ENCODE measurements at places on chromosomes 6 and 20.
A peak's percentile ranks its signal among the peaks of the same experiment; 100 is the strongest.

- DNase-seq: no peak
Observed at GRCh38 chr6:41767112-41767833, 12.4 kb downstream of the FRS3 start.

GRCh38 chr6:148322704-148323103 lies 19.9 kb upstream of the SASH1 start:
- no peak for DNase-seq

DNA sequence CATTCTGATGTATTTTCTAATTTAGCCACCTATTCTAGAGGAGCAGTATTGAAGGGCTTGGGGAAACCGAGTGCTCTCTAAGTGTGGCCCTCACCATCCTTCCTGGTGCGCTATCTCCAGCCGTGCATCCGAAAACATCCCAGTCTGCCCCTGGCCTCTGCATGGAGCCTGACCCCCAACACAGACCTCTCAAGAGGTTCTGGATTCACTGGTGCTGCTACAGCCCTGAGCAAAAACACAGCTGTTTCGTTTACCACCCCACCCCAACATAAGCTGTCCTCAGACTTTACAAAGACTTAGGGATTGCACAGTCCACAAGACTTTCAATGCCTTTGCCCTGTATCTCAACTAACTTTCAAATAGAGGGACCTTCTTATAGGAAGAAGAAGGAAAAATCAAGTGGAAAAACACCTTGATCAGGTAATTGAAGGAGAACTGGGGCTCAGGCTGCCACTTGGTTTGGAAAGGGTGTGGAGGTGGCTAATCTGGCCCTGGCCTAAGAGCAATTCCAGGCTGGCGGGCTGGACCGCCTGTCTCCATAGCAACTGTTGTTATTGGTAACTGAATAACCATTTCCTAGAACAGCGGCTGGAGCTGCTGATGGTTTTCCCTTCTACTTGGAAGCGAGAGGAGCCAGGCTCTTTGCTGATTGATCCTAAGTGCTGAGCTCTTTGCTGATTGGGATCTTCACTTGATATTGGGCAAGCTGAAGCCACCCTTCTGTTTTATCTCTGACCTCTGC lies 90.2 kb upstream of the TOX2 start:
- DNase-seq: no peak

GRCh38 chr6:53045891-53046673 lies 19.1 kb upstream of the FBXO9 start:
- no peak for DNase-seq

GRCh38 chr6:142913511-142914047 lies 31.4 kb downstream of the HIVEP2 start:
- DNase-seq: peak; percentile 65

DNA sequence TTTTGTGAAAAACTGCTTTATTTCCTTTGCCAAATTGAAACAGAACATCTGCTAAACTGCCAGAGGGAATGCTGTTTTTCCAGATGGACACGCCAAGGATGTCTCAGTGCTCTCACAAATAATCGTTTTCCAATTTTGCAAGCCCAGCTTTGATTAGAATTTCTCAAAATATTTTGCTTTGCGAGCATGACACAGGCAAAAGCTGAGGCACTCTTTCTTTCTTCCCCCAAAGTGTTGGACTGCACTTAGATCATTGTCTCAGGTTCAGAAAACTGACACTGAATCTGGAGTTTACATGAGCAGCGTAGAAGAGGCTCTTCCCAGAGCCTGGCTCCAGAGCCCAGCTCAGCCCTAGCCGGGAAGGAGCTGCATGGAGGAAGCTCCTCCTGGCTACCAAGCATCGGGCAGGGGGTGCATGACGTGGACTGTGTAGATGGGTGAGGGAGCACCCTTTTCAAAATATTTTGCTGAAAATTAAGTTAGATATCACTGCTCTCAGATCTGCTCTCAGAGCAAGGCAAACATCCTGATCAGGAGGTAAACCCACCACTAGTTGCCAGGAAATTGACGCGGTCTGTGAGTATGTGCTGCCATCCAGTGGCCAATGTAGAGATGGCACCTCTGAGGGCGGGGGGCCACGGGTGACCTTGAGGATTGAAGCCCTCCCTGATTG lies 107.5 kb downstream of the SLC22A3 start:
- DNase-seq: peak; percentile 68

- no peak for DNase-seq
Observed at GRCh38 chr6:89051676-89052075, 28.9 kb upstream of the PNRC1 start.

DNA sequence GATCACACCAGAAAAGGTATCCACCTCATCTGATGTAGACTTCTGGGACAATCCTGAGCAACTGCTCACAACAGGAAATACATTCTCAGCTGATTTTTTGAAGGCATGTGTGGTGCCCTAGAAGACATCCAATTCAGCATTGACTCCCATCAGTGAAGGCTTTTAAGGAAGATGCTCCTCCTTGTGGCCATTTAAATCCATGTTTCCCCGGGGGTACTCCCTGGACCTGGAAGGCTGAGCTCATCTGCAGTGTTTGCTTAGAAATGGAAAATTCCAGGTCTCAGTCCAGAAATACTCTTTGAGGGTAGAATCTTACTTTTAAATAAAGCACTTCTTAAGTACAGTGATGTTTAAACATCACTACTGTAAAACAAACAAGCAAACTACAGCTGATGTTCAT lies 195.5 kb upstream of the PDE10A start:
- DNase-seq: no peak

- DNase-seq: no peak
Observed at GRCh38 chr20:34703061-34703423, 1.1 kb upstream of the TP53INP2 start.

- DNase-seq: no peak
Observed at GRCh38 chr6:1390946-1391799, 1.8 kb downstream of the FOXF2 start.

GRCh38 chr20:37914672-37915433 lies 11.9 kb downstream of the VSTM2L start:
- no peak for DNase-seq

- no peak for DNase-seq
Observed at GRCh38 chr6:137696765-137697164, 170.3 kb upstream of the TNFAIP3 start.

DNA sequence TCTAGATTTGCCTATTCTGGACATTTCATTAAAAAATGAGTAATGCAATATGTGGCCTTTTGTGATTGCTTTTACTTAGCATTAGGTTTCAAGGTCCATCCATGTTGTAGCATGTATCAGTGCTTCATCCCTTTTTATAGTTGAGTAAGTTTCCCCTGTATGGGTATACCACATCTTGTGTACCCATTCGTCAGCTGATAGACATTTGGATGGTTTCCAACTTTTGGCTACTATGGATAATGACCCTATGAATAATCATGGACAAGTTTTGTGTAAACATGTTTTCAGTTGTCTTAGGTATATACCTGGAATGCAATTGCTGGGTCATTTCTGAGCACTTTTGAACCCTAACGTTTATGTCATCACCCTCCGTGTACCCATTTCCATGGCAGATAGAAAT lies 15.4 kb downstream of the METTL24 start:
- DNase-seq: no peak

- no peak for DNase-seq
Observed at GRCh38 chr6:88086792-88087191, 39.2 kb downstream of the SPACA1 start.

GRCh38 chr6:116682334-116682712 lies 1.3 kb downstream of the KPNA5 start:
- DNase-seq: peak; percentile 39

GRCh38 chr6:152341596-152341995 lies 295.6 kb downstream of the SYNE1 start:
- DNase-seq: no peak

GRCh38 chr6:87277123-87277522 lies 45.3 kb upstream of the SMIM8 start:
- DNase-seq: no peak

GRCh38 chr20:32125506-32125905 lies 16.0 kb downstream of the TM9SF4 start:
- no peak for DNase-seq

DNA sequence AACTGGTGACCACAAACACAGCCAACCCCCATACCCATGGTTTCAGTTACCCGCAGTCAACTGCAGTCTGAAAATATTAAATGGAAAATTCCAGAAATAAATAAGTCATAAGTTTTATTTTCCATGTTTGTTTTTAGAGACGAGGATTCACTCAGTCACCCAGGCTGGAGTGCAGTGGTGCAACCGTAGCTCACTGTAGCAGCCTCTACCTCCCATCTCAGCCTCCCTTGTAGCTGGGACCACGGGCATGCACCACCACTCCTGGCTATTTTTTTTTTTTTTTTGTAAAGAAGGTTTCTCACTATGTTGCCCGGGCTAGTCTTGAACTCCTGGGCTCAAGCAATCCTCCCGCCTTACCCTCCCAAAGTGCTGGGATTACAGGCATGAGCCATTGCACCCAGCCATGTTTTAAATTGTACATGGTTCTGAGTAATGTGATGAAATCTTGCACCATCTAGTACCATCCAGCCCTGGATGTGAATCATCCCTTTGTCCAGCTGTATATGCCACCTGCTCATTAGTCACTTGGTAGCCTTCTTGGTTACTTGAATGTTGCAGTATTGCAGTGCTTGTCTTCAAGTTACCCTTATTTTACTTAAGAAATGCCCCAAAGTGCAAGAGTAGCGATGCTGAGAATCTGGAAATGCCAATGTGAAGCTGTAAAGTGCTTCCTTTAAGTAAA lies 14.5 kb downstream of the CSNK2A1 start:
- DNase-seq: no peak

DNA sequence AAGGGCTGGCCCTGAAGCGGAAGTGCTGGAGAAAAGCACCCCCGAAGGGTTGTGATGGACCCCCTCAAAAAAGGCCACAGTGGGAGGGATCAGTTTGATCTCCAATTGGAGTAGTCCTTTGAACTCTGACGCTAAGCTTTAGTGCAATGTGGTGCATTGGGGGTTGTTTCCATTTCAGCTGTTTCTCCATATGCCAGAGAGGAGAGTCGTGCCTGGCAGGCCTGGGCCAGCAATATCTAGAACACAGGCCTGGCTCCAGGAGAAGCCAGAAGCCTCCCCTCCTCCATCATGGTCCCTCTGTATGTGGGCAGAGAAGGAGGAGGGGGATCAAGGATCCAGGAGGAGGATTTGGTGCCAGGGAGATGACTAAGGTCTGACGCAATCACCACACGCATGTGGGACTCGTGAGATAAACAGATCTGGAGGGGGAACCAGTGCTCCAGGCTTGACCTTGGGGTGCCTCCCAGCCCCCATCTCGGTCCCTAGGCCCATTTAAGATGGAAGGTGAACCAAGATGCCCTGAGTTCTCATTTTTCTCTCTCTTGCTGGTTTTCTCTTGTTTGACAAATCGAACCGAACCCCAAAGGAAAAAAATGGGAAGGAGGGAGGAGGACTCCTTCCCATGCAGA lies 517.4 kb upstream of the JARID2 start:
- no peak for DNase-seq

- peak; percentile 23 for DNase-seq
Observed at GRCh38 chr20:50992733-50993457, 30.0 kb downstream of the KCNG1 start.

DNA sequence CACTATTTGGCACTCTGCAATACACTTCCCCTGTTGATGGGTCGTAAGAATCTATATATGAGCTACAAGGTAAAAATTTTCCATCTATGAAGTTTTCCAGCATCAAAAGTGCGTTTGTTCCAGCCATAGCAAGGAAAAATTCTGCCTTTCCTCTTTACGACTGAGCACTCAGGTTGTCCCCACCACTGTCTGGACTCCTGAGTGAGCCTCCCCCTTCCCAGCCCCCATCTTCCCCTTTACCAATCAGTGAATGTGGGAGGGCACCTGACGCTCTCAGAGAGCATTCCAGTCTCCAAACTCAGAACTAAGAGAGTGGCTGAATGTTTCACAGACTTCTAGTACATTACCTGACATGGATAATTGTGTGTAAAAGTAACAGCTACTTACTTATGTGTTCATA lies at the start of gene ALDH8A1:
Gene ALDH8A1 (minus strand): TSS at position 175 of the 400 bp plus-strand sequence. CDS start 48 bp downstream, at position 127.
- DNase-seq: no peak

DNA sequence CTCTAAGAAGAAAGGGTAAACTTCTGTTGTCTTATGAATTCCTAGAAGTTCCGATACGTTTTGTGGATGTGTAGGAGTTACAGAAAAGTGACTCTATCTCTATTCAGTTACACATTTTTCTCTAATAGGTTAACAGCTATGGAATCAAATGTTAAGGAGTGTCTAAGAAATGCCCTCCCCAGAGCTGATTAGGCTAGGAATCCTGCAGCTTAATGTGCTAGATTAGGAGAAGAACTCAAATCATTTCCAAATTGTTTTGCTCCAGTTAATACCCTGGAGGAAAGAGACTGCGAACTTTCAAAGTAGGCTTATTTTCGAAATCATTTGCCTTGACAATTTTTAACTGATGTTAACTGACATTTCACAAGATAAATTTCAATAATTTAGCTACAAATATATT lies 51.9 kb downstream of the IBTK start:
- no peak for DNase-seq
